ENCODE measurements at places on chromosomes 3 and 15. TPM values are rescaled to one million over a fixed set of nuclear protein-coding genes. Genes with fewer than 3 reads are reported as not detected.

The GOLGA8J gene
- total RNA-seq, result 0.22 TPM

The ATP13A5 gene
- not detected for total RNA-seq

The ZNF621 gene
- 11.6 TPM for total RNA-seq

The TTLL13 gene
- total RNA-seq, result not detected

The CPNE9 gene
- total RNA-seq, result not detected

The SPESP1 gene
- not detected for total RNA-seq

The ARIH1 gene
- total RNA-seq, result 181 TPM

The FAIM gene
- 16.1 TPM for total RNA-seq

The CDHR4 gene
- total RNA-seq, result 0.48 TPM

GRCh38 chr15:82966671-82967071 lies 14.2 kb upstream of the HOMER2 start:
- no peak for DNase-seq

- no peak for DNase-seq
Observed at GRCh38 chr3:131630097-131630496, 127.3 kb upstream of the MRPL3 start.

DNA sequence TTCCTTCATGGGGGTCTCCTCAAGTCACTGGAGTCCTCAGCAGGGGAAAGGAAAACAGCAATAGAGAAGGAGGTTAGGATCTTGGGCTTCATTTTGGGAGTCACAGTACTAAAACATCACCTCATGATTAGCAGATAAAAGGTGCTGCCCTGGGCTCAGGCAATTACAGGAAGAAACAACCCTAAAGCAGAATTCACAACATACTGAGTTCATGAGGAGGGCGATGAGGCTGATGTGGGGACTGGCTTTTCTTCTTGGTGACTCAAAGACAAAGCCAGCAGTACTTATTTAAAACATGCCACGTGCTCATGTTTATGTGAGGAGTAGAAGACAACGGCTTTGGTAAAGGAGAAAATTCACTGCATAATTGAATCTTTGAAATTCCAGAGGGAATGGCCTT lies 822.3 kb upstream of the CFAP20DC start:
- DNase-seq, result no peak

DNA sequence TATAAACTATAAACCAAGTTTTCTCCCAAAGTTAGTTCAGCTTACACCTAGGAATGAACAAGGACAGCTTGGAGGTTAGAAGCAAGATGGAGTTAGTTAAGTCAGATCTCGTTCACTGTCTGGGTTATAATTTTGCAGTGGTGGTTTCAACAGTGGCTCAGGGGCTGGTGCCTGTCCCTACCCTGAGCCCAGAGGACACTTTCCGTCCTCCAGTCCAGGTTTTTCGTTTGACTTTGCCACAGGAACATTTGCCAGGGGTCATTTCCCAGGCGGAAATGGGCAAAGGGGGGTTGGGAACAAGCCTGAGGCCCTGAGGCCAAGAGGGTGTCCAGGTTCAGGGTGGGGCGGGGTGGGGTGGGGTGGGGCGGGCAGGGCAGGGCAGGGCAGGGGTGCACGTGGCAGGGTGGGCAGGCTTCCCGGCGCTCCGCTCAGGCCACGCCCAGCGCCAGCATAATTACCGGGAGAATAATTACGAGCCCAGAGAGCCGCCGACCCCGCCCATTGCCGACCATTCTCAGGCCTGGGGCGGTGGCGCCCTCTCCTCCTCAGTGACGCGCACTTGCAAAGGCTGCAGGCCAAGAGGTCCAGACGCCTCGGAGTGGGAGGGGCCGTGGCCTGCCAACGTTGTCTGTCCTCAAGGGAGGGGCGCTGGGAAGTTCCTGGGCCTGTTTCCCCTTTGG lies 70.4 kb downstream of the KLF13 start:
- peak; percentile 20 for DNase-seq

DNA sequence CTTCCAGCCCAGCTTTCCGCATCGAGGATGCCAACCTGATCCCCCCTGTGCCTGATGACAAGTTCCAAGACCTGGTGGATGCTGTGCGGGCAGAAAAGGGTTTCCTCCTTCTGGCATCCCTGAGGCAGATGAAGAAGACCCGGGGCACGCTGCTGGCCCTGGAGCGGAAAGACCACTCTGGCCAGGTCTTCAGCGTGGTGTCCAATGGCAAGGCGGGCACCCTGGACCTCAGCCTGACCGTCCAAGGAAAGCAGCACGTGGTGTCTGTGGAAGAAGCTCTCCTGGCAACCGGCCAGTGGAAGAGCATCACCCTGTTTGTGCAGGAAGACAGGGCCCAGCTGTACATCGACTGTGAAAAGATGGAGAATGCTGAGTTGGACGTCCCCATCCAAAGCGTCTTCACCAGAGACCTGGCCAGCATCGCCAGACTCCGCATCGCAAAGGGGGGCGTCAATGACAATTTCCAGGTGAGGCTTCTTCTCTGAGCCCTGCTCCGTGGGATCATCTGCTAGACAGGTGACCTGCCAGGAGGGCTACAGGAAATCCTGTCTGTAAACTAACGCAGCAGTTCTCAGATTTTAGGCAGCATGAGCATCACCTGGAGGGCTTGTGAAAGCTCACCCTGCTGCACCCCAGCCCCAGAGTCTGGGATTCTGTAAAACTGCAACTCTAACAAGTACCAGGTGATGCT lies 1.6 kb downstream of the THBS1 start:
- no peak for DNase-seq

GRCh38 chr15:32099097-32099785 lies 68.9 kb downstream of the CHRNA7 start:
- no peak for DNase-seq

DNA sequence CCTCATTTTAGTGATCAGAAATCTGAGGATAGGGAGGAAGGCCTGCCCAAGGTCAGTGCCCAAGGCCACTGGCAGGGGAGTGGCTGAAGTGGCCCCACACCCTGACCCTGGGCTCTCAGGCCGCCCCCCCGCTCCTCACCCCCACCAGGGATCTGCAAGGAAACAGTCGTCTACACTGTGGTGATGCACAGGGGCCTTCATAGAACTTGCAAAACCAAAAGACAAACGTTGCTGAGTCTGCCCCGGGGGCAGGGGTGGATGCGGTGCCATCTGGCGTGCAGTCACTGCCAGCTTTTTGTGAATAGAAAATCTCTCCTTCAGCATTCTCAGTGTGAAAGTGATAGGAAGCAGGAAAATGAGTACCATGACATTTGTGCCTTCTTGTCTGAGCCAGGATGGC lies 41.3 kb downstream of the WHAMM start:
- no peak for DNase-seq

DNA sequence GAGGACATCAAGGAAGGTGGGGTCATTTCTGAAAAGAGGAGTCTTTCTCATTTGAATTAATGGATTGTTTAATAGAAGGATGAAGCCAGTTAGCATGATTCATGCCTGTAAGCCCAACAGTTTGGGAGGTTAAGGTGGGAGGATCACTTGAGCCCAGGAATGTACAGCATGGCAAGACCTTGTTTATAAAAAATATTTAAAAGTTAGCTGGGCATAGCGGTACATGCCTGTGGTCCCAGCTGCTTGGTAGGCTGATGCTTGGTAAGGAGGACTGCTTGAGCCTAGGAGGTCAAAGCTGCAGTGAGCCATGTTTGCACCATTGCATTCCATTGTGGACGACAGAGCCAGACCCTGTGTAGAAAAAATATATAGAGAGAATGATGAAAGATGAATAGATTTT lies 165.5 kb downstream of the ALCAM start:
- DNase-seq, result no peak

GRCh38 chr3:23566499-23566898 lies 239.3 kb upstream of the UBE2E1 start:
- no peak for DNase-seq

DNA sequence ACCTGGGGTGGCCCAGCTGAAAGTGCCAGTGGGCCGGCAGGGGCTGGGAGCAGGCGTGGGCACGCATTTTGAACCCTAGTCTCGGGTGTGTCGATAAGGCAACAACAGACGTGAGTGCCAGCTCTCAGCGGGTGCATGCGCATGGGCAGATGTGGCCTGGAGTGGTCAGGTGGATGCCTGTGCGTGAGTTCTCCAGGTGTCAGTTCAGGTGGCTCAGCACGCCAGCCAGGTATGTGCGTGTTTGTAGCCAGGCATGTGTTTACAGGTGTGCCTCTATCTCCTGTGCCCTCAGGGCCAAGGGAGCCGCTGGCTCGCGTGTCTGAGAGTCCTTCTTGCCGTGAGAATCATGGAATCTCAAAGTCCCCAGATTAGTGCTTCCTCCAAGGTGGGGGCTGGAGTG lies 14.8 kb downstream of the CYP1A2 start:
- no peak for DNase-seq

DNA sequence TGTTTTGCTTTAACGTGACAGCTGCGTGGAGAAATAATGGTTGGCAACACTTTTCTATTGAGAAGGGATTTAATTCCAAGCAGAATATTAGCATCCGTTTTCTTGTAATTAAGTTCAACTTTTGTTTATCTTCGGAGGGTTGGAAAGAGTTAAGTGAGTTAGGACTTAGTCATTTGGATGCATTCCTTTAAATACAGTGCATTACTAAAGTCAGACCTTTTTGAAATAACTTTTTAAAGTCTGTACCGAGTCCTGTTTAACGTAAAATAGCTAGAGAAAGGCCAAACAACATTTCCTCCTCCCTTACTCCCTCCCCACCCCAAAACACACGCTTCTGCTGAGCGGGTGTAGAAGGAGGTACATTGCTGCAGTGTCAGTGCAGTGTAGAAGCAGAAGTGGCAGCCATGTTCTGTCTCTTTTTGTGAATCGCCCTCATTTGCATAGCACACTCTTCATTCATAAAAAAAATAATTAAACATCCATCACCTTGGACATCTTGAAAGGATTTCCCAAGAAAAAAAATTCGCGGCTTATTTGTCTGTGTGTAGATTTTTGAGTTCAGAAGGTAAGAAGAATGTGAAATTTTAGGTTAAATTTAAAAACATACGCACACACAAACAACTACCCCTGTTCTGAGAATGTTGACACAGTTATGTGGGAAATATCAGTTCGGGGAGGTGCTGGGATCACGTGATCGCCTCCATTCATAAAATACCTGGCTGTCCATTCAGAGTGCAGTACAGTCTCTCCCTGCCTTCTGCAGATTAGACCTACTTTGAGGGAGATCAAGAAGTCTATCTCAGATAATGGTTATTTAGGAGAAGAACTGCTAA lies 1.6 kb downstream of the SPRED1 start:
- peak; percentile 60 for DNase-seq

GRCh38 chr3:145898487-145898886 lies 262.5 kb downstream of the PLOD2 start:
- no peak for DNase-seq

- DNase-seq, result no peak
Observed at GRCh38 chr15:41942886-41943285, 29.5 kb downstream of the EHD4 start.

- DNase-seq, result no peak
Observed at GRCh38 chr3:179046497-179047353, 24.9 kb downstream of the ZMAT3 start.

GRCh38 chr3:98655666-98656065 lies 62.3 kb upstream of the CPOX start:
- no peak for DNase-seq

DNA sequence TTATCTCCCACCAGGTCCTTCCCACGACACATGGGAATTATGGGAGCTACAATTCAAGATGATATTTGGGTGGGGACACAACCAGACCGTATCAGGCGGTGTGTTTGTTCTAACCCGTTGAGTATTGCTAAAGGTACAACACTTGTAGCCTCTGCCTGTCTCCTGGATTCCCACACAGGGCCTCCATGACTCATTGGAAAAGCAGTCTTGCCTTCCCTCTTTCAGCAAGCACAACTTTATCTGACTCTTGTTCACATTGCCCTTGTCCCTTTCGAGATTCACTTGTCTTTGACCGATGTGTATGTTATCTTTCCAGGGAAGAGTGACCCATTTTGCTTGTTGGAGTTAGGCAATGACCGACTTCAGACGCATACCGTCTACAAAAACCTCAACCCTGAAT lies 152.3 kb downstream of the MCTP2 start:
- no peak for DNase-seq

- DNase-seq, result no peak
Observed at GRCh38 chr15:72193836-72194396, 3.7 kb downstream of the GRAMD2A start.

DNA sequence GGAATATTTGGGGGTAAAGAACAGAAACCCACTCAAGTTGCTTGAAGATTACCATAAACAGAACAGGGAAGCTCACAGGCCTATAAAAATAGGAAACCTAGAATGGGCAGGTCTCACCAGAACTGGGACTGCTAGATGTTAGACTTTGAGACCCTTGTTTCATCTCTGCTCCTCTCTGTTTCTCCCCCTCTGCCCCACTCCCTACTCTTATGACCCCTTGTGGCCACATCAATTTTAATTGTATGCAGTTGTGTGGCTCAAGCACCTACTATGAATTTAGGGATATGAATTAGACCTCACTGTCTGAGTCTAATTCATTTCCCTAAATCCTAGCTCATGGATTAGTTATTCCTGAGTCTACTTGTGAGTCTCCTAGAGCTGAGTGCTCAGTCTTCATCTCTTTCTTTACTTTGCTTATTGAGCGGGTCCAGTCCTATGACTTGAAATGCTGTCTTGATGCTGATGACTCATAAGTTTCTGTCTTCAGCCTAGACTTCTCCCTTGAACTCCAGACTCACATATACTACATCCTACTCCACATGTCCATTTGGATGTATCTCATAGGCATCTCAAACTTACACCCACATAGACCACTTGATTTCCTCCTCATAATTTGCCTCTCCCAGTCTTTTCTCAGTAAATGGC lies 78.7 kb downstream of the ITPR1 start:
- no peak for DNase-seq

DNA sequence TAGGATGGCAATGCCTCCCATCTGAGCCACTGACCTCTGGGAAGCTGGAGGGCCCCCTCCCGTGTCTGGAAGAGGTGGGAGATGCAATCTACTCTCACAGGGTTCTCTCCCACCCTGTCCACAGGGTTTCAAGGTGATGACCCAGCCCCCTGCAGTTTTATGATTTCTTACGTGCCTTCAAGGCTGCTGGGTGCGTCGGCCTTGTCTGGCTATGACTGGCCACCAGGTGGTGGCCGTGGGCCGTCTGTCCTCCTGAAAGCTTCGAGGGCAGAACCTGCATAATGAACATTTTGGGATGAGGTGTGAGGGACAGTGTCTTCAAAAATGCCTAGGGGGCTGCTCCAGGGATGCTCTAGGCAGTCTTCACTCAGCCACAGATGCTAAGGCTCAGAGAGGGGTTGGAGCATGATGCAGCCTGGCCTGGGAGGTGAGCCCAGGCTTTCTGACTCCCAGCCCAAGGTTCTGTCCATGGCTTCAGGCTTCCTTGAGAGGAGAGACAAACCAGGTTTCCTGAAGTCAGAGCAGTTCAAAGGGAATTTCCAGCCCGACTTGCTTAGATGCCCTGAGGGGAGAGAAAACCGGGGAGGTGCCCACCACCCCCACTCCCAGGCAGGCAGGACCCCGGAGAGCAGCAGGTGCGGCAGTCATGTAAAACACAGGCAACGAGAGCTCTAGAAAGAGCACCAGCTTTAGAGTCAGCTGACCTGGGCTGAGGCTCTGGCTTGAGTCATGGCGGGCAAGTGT lies 18.7 kb downstream of the ISG20 start:
- peak; percentile 41 for DNase-seq
